ENCODE measurements at places on chromosomes 7 and 10.
A peak's percentile ranks its signal among the peaks of the same experiment; 100 is the strongest.

DNA sequence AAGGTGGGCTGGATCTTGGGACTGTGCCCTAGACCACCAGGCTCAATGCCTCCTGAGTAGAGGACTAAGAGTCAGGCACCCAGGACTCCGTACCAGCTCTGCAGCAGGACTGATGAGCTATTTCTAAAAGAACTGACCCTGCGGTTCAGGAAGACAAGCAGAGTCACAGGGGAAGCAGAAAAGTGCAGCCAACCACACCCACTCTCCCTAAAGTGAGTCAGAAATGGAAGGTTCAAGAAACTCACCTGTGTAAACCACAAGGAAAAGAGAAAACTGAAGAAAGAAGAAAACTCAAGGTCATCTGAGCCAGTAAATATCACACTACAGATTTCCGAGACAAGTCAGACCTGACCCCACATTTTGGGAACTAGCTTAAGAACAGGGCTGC lies 2.5 kb downstream of the PARP12 start:
- no peak for DNase-seq

- no peak for DNase-seq
Measured at GRCh38 chr7:121795736-121796135, 77.2 kb upstream of the PTPRZ1 start.

- DNase-seq: no peak
Measured at GRCh38 chr7:30585675-30586074, 9.0 kb upstream of the GARS1 start.

- no peak for DNase-seq
Measured at GRCh38 chr7:16028103-16028502, 341.6 kb upstream of the MEOX2 start.

- no peak for DNase-seq
Measured at GRCh38 chr10:13613519-13613918, 26.8 kb downstream of the PRPF18 start.

GRCh38 chr10:5522913-5523560 lies 1.7 kb upstream of the CALML3 start:
- DNase-seq: peak; percentile 1

- no peak for DNase-seq
Measured at GRCh38 chr10:30842894-30843293, 188.8 kb downstream of the ZNF438 start.

GRCh38 chr7:141415999-141416398 lies 135.2 kb upstream of the AGK start:
- DNase-seq: no peak

GRCh38 chr10:2798336-2799022 lies 268.9 kb upstream of the PFKP start:
- DNase-seq: no peak

DNA sequence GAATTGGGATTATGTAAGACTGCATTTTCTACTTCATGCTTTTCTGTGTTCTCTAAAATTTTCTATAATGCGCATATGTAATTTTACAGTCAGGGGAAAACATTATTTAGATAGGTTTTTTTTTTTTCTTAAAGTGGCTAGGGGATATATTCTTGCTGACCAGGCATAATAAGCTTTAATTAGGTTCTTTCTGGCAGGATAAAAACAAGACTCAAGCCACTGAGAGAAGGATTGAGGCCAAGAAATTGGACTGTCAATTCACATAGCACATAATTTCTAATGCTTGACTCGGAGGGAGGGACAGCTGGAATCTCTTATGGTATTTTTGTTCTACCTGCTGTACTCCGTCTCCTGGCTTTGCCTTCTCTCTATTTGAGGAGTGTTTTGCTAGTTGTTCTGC lies 119.8 kb upstream of the NPVF start:
- no peak for DNase-seq

GRCh38 chr10:9766762-9767161 lies 1250.9 kb upstream of the CELF2 start:
- no peak for DNase-seq

DNA sequence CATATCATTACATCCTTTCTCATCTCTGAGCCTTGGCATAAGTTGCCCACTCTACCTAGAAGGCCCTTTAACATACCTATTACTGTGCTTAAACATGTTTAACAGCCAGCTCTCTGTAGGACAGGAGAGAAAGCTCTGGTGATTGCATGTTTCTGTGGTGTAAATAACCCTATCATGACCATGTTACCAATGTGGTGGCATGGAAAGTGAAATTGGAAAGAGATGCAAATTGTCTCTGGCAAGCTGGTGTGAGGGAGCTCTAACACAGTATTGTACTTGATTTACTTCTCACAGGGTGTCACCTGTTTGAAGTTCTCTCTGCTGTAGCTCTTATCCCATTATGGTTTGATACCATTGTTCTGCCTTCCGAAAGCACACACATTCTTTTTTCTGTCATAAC lies 231.8 kb upstream of the DKK1 start:
- no peak for DNase-seq

GRCh38 chr7:107267138-107267537 lies 98.3 kb downstream of the HBP1 start:
- DNase-seq: no peak

- no peak for DNase-seq
Measured at GRCh38 chr10:47322300-47323061, at the start of gene GDF2. GDF2 (plus strand) TSS chr10:47322454; CDS start chr10:47322669, 215 bp downstream.

GRCh38 chr10:131697476-131698128 lies 203.2 kb upstream of the PPP2R2D start:
- DNase-seq: no peak

GRCh38 chr10:89478739-89479654 lies 56.4 kb downstream of the SLC16A12 start:
- no peak for DNase-seq

DNA sequence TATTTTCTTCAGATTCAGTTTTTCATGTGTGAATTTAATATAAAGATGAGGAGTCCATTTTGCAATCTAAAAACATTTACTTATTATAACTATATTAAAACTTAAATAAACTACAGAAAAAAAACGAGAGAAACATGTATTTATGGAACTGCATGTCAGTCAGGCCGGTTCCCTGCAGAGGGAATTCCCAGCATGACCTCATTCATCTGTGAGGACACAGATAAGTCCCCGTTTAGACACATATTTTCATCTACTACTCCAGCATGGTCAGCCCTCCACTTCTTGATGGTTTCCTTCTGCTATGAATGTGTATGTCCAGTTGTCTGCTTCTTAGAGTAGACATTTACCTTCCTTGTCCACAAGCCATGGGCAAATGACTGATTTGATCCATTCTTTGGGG lies 339.1 kb downstream of the SEMA3D start:
- no peak for DNase-seq

- DNase-seq: no peak
Measured at GRCh38 chr7:132073920-132074589, 502.2 kb downstream of the PLXNA4 start.

- DNase-seq: no peak
Measured at GRCh38 chr10:88733215-88733614, 26.6 kb upstream of the LIPN start.

- no peak for DNase-seq
Measured at GRCh38 chr7:43659549-43659896, 69.8 kb downstream of the COA1 start.

GRCh38 chr7:130189343-130189742 lies 15.9 kb downstream of the TMEM209 start:
- no peak for DNase-seq

GRCh38 chr7:33823913-33824312 lies 81.4 kb upstream of the BMPER start:
- no peak for DNase-seq

DNA sequence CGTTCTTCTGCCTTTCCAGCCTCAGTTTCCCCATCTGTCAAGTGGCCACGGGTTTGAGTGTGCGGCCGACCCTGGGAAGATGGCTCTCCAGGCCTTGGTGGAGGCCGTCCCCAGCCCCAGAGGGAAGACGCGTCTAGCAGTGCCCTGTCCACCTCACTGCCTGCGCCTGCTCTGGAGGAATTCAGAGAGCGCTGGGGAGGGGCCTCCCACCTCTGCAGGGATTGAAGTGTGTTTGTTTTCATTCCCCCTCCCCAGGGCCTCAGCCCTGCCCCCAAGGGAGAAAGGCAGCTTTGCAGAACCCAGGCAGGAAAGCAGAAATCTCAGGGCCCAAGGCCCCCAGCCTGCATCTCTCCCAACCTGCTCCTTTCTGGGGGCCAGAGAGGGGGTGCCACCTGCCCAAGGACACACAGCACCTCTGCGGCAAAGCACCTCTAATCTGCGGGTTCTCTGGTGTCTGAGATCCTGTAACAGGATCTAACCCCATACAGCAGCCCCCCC lies 91.0 kb downstream of the MICALL2 start:
- DNase-seq: no peak

DNA sequence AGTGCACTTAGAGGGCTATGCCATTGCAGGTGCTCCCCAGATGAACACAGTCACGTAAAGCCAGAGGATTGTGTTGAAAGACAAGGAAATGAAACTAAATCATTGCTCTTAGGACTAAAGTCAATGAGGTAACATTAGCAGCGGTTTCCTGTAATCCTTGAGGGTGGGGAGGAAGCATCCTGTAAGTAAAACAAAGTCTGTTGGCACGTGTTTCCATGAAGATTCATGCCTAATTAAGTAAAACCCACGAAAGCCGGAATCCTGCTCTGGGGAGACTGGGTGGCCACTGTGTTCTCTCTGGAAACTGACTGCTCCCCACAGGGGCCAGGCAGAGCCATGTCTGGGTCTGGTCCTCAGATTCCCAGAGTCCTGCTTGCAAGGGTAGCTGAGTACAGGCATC lies 18.3 kb downstream of the STEAP1B start:
- DNase-seq: no peak

DNA sequence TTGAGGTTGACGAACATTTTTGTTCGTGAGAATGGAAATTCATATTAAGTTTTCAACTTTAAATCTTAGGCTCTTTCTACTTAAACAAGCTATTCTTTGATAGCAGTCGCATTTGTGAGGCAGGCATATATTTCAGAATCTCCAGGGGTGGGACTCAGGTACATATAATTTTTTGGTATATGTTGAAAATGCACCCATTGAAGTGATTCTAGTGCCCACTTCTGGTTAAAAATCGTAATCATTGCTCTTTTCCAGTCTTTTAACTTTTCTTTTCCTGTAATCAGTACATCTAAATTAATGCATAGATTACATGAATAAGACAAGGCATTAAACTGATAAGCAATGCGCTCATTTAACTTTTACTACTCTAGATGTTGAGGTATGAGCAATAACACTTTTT lies 67.8 kb downstream of the ZNRF2 start:
- DNase-seq: no peak

DNA sequence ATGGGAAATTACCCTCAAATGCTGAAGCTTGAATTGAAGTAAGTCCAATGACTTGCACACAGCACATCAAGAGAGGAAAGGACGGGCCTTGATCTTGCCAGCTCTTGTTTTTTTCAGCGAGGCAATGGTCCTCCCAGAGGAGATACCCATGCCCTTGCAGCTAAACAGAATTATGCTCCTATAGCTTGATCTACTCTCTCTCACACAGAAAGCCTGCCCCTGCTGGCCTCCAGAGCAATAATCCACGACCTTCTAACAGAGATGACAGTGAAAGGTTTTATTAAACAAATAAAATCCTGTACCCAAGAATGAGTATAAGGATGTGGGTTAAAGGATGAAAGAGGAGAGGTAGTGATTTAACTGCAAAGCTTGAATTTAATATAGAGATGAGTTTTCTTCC lies 268.0 kb downstream of the ADRA2A start:
- DNase-seq: no peak

DNA sequence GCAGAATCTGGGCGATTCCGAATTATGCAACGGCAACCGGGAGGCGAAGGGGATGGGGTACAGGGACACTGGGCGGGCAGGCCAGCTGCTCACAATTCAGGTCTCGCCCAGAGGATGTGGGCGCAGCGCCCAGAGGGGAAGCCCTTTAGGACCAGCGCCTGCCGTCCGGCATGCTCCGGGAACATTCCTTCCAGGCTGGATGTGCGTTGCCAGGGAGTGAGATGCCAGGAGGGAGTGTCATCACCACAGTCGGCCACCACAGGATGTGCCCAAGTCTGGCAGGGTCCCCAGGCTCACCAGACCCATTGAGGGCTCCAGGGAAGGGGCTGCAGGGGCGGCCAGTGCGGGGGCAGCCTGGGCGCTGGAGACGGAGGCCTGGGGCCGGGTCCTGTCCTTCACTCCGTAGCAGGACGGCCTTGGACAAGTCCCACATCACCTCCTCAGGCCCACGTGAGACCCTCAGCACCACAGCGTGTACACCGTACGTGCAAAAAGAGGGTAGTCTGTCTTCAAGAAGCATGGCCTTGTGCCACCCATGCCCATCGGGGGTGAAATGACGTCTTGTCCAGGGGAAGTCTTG lies 63.9 kb downstream of the FOXL3 start:
- DNase-seq: no peak

GRCh38 chr7:28856656-28857055 lies 101.5 kb downstream of the TRIL start:
- no peak for DNase-seq

DNA sequence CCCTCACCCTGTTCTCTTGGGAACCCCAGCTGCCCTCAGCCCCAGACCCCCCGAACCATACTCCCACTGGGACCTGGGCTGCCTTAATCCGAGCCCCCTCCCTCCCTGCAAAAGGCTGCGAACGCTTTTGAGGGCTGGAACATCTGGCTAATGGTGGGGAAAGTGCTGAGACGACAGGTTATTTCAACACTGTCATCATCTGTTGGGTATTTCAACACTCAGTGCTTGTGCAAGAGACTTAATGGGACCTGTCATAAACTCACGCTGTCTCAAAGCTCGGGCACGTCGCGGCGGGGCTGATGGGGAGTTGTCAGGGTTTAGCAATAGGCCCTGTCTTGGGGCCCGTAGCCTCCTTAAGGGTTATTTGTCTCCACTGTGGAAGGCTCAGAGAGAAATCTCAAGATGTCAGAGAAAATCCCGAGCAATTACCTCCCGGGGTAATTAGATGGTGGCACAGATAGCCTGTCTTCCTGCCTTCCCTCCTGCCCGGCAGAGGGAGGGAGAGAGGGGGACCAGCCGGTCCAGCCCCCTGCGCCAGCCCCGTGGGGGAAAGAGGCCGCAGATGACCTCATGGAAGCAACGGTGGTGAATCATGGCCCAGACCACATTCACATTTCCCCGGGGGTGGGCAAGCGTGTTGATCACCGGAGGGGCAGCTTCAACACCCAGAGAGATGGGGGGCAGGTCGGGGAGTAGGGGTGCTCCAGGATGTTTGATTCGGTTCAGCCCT lies 88.7 kb upstream of the MYL10 start:
- no peak for DNase-seq

- no peak for DNase-seq
Measured at GRCh38 chr10:124000792-124001201, 92.6 kb downstream of the CHST15 start.

DNA sequence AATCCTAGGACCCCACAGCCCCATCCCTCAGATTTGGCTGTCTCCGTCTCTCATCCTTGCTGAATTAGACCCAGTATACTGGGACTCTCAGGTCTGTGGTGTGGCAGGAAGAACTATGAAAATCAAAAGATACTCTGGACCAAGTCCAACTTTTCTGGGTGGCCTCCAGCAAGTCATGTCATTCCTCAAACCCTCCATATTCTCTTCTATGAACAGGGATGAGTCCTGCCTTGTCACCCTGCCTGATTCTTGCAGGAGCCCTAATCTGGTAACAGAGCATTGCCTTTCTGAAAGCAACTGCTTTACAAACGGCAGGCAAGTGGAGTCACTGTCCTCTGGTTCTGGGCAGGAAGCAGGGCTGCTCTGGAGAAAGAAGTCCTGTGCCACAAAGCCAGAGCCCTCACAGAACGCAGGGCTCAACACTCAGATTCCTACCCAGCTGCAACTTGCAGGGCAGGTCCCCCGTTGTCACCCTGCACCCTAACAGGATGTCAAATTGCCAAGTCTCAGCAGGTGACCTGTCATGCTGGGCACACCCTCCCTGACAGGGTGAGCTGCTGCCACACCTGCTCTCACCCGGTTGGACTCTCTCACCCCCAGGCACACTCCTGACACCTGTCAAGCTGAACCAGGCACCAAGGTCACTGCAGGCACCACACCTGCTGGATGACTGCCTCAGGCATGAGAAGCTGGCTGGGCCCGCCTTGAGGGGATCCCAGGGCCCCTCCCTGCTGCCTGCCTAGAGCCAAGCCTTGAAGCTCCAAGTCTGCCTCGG lies 227.7 kb downstream of the KCNMA1 start:
- no peak for DNase-seq
